MCF 10A (cell line): ENCODE measurements at places on chromosomes 4 and X. TPM values are rescaled to one million over a fixed set of nuclear protein-coding genes. Genes with fewer than 3 reads are reported as not detected.

- no peaks in the 10 kb centered on the region for H3K4me1 ChIP-seq
- no peaks in the 10 kb centered on the region for H3K27me3 ChIP-seq
- no peaks in the 10 kb centered on the region for H3K36me3 ChIP-seq
Measured at GRCh38 chrX:30935985-30936384, 46.9 kb upstream of the TAB3 start.

- H3K27me3 ChIP-seq: no peaks in the 10 kb centered on the region
- no peaks in the 10 kb centered on the region for H3K4me1 ChIP-seq
- H3K4me3 ChIP-seq: no peak overlapping the region
- no peak overlapping the region for H3K27ac ChIP-seq
Measured at GRCh38 chrX:15043538-15043937, 170.3 kb downstream of the MOSPD2 start.

DNA sequence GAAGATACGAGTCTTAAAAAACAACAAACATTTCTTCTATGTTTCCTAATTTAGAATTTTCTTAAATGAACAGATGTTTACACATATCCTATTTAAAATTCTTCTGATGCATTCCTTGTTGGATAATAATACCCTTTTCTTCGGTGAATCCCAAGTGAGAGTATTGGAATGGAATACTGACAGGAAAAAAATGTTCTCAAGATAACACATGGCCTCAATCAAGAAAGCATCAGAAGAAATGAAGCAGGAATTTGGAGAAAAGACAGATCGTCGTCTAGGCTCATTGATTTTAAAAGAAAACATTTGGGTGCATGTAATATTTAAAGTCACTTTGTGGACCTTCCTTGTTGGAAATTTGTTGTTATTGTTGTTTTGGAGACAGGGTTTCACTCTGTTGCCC, 196.9 kb upstream of the ANK2 start:
- H3K27ac ChIP-seq: no peak overlapping the region
- no peaks in the 10 kb centered on the region for H3K36me3 ChIP-seq
- DNase-seq: no peak
- H3K4me1 ChIP-seq: peaks cover 12% of the 10 kb centered on the region
- H3K27me3 ChIP-seq: no peaks in the 10 kb centered on the region

Gene CENPVL1
- not detected in 2 replicates for total RNA-seq

- H3K4me1 ChIP-seq: peaks cover 18% of the 10 kb centered on the region
- no peak overlapping the region for H3K4me3 ChIP-seq
- no peaks in the 10 kb centered on the region for H3K27me3 ChIP-seq
- DNase-seq: no peak
- H3K27ac ChIP-seq: no peak overlapping the region
- H3K36me3 ChIP-seq: peaks cover 6% of the 10 kb centered on the region
Measured at GRCh38 chr4:99828477-99828876, 11.8 kb downstream of the DAPP1 start.

Gene AMTN
- total RNA-seq: not detected in 2 replicates

Gene ENAM
- total RNA-seq: not detected in 2 replicates

DNA sequence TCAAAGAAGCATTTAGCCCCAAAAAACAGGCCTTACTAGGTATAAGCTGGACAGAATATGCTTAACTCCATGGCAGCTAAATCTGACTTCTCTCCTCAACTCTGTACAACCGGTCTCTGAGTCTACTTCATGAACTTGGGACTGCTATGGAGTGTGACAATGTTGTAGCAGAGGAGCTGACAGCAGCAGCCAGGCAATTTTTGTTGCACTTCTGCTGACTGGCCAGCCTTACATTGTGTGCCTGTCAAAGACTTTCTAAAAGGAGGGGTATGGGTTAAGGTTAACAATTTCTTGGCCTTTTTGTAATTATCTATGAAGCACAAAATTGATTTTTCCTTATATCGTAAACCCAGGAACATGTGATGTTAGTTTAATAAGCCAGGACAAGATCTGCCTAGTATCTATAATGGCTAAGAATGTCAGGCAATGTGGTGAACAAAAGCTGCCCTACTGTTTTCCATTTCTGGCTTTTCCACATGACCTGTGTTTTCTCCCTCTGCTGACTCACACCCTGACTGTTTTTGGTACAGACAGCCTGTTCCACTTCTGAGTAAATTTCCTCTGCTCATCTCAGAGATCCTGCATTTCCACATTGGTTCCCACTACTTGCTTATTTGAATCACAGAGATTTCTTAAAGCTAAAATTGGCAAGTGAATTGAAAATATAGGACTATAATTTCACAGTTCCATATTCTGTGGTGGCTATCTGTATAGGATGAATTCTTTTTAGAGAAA, 9.3 kb downstream of the NOX1 start:
- peaks cover 52% of the 10 kb centered on the region for H3K27me3 ChIP-seq
- H3K36me3 ChIP-seq: no peaks in the 10 kb centered on the region
- DNase-seq: peak; percentile 4
- H3K4me3 ChIP-seq: no peak overlapping the region
- peak overlapping the region; percentile 59 for H3K27ac ChIP-seq

Gene ZIC3
- not detected in 2 replicates for total RNA-seq

DNA sequence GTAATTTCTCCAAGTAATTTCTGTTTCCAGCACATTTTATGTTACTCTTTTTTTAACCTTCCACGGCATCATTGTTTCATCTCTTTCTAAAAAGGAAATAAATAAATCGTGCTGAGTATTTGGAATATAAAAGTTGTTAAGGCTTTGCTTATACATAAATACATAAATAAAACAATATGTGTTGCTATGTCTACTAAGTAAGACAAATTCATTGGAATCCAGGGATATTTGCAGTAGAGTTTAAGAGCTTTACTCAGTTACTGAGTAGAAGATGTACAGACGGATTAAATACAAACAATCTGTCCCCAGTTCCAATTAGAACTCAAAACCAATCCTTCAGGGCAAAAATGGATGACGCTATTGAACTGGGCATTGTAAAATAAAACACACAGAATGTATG, 1.4 kb downstream of the ARHGAP24 start:
- H3K27ac ChIP-seq: no peak overlapping the region
- peak overlapping the region; percentile 41 for H3K4me3 ChIP-seq
- H3K36me3 ChIP-seq: no peaks in the 10 kb centered on the region

GRCh38 chr4:100929758-100930157, 411.9 kb upstream of the EMCN start:
- no peaks in the 10 kb centered on the region for H3K36me3 ChIP-seq
- no peak for DNase-seq
- peaks cover 15% of the 10 kb centered on the region for H3K4me1 ChIP-seq
- H3K27ac ChIP-seq: no peak overlapping the region

DNA sequence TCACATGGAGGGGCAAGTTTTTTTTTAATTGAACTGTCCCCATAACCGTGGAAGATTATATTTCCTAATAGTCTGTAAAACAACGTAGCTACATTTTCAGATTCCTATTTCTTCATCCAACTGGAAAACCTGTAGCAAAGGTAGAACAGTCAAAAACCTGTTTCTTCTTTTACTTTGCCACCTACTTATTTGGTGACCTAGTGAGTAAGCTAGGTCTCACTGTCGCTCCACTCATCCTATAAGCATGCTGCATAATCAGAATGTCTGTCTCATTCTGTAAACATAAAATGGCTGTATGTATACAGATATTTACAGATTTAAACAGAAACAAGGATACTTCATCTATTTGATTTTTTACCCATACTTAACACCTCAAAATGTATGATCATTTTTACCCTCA, 20.4 kb downstream of the MAML3 start:
- no peaks in the 10 kb centered on the region for H3K27me3 ChIP-seq
- H3K4me1 ChIP-seq: peaks cover 14% of the 10 kb centered on the region
- no peak overlapping the region for H3K27ac ChIP-seq
- no peaks in the 10 kb centered on the region for H3K36me3 ChIP-seq
- H3K4me3 ChIP-seq: no peak overlapping the region

DNA sequence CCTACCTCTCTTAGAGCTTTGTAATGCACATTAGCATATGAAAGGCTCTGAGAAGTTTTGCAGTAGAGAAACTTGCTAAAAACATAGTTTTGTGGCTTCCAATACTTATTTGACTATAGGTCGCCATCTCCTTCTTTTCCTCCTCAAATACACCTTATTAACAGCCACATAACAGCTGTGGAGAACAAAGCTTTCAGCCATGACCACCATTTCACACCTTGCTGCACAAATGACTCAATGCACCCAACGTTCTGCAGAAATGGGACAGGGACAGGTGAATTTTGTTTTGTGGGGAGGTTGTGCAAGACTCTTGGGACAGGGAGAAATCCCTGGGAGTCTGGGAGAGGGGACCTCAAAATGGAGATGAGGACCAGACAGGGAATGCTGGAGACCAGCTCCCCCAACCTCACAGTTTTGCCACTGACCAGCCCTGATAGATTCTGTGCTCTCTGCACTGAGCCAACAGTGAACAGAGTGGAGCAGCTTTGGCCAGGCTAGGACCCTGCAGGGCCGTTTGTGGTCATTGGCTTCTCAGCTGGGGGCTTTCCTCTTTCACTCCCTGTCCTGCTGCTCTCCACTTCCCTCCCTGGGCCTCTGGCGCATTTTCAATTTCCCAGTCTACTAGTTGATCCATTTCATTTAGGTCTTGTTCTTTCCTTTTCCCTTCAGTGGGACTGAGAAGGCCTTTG, 16.6 kb downstream of the FRMPD3 start:
- no peaks in the 10 kb centered on the region for H3K36me3 ChIP-seq
- no peaks in the 10 kb centered on the region for H3K4me1 ChIP-seq
- peaks cover 45% of the 10 kb centered on the region for H3K27me3 ChIP-seq
- H3K27ac ChIP-seq: no peak overlapping the region
- H3K4me3 ChIP-seq: no peak overlapping the region

GRCh38 chr4:20899591-20899990, 199.3 kb downstream of the PACRGL start:
- no peaks in the 10 kb centered on the region for H3K27me3 ChIP-seq
- H3K36me3 ChIP-seq: no peaks in the 10 kb centered on the region
- H3K27ac ChIP-seq: no peak overlapping the region
- no peak overlapping the region for H3K4me3 ChIP-seq
- no peaks in the 10 kb centered on the region for H3K4me1 ChIP-seq

Gene MAGEE2
- total RNA-seq: not detected in 2 replicates

GRCh38 chr4:173051716-173052115, 116.9 kb upstream of the GALNT7 start:
- no peak overlapping the region for H3K27ac ChIP-seq
- no peaks in the 10 kb centered on the region for H3K27me3 ChIP-seq
- no peak overlapping the region for H3K4me3 ChIP-seq
- DNase-seq: no peak
- no peaks in the 10 kb centered on the region for H3K36me3 ChIP-seq
- H3K4me1 ChIP-seq: no peaks in the 10 kb centered on the region

GRCh38 chr4:8886612-8887406, 15.2 kb upstream of the HMX1 start:
- DNase-seq: peak; percentile 5
- no peaks in the 10 kb centered on the region for H3K27me3 ChIP-seq
- H3K4me3 ChIP-seq: no peak overlapping the region
- H3K36me3 ChIP-seq: no peaks in the 10 kb centered on the region
- no peak overlapping the region for H3K27ac ChIP-seq

DNA sequence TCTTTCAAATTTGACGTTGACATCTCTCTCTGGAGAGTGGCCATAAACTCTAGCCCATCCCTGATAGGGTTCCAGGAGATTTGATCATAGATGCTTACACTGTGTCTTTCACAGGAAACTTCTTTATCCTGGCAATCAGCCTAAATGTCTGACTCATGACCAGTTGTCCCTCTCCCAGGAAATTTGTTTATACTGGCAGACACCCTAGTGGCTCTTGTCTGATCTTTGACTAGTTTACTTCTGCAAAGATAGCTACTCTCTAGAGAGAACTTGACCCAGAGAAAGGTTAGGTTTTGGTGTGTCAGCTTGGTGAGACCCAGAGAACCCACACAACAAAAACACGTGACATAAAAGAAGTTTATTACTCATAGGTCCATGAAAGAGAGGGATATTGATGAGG, 509.8 kb downstream of the CENPC start:
- no peaks in the 10 kb centered on the region for H3K27me3 ChIP-seq
- H3K27ac ChIP-seq: peak overlapping the region; percentile 35
- no peak overlapping the region for H3K4me3 ChIP-seq
- peak; percentile 97 for DNase-seq
- H3K36me3 ChIP-seq: no peaks in the 10 kb centered on the region

GRCh38 chrX:129998021-129998420, 15.6 kb downstream of the BCORL1 start:
- no peaks in the 10 kb centered on the region for H3K4me1 ChIP-seq
- no peaks in the 10 kb centered on the region for H3K36me3 ChIP-seq
- H3K27me3 ChIP-seq: peaks cover 26% of the 10 kb centered on the region
- H3K27ac ChIP-seq: no peak overlapping the region
- no peak for DNase-seq
- H3K4me3 ChIP-seq: no peak overlapping the region

Gene ARAP2
- 10.9 and 12.0 TPM in 2 replicates for total RNA-seq

- H3K36me3 ChIP-seq: no peaks in the 10 kb centered on the region
- peaks cover 2% of the 10 kb centered on the region for H3K27me3 ChIP-seq
- DNase-seq: no peak
- H3K27ac ChIP-seq: no peak overlapping the region
- H3K4me1 ChIP-seq: peaks cover 11% of the 10 kb centered on the region
- no peak overlapping the region for H3K4me3 ChIP-seq
Measured at GRCh38 chr4:2789793-2790582, 2.9 kb upstream of the SH3BP2 start.

- no peak for DNase-seq
- H3K4me3 ChIP-seq: peak overlapping the region; percentile 32
- peak overlapping the region; percentile 83 for H3K27ac ChIP-seq
- no peaks in the 10 kb centered on the region for H3K27me3 ChIP-seq
- peaks cover 87% of the 10 kb centered on the region for H3K4me1 ChIP-seq
Measured at GRCh38 chrX:154728431-154729190, 22.3 kb downstream of the GAB3 start.

Gene RNF128
- total RNA-seq: 0.09 and 0.17 TPM in 2 replicates

Gene CT45A1
- not detected in 2 replicates for total RNA-seq

- DNase-seq: no peak
- H3K36me3 ChIP-seq: no peaks in the 10 kb centered on the region
- H3K4me1 ChIP-seq: no peaks in the 10 kb centered on the region
- H3K4me3 ChIP-seq: no peak overlapping the region
- no peak overlapping the region for H3K27ac ChIP-seq
- no peaks in the 10 kb centered on the region for H3K27me3 ChIP-seq
Measured at GRCh38 chrX:13346646-13347045, 26.8 kb upstream of the ATXN3L start.

DNA sequence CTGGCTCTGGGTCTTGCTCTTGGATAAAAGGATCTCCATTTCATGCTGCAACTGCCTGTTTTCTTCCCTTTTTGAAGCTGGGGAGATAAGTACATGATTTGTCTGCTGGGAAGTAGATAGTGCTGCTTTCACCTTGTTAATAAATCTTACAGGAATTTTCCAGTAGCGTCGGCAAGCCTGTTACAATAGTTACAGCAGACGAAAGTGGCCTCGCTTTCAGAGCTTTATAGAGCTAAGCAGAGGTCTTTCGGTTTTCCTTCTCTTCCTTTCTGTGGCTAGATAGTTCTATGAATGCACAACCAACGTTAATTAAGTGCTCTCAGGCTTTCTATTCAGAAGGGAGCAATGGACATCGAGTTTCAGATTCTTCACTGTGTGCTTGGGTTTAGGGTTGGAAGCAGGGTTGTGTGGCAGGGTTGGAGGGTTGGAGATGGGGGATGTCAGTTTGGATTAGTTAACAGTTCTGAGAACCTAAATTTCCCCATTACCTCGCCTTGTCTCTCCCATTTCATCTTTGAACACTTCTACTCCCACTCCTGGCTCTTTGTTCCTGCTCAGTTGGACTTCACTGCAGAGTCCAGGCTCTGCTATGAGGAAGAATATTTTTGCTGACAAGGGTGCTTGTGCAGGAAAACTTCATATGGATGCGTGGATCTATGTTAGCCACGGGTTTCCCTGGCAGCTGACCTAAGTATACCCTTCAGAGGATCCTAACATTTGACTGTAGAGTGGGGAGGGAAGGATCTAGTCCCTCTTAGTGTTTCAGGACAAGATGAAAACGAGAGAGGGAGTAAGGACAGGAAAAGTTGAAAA, 237.9 kb downstream of the ARHGAP10 start:
- no peaks in the 10 kb centered on the region for H3K4me1 ChIP-seq
- no peaks in the 10 kb centered on the region for H3K27me3 ChIP-seq
- peaks cover 29% of the 10 kb centered on the region for H3K36me3 ChIP-seq
- H3K4me3 ChIP-seq: no peak overlapping the region

Gene MCF2
- 1.5 and 2.1 TPM in 2 replicates for total RNA-seq
